ENCODE measurements at places on chromosomes 4 and X. TPM values are rescaled to one million over a fixed set of nuclear protein-coding genes. Genes with fewer than 3 reads are reported as not detected.

DNA sequence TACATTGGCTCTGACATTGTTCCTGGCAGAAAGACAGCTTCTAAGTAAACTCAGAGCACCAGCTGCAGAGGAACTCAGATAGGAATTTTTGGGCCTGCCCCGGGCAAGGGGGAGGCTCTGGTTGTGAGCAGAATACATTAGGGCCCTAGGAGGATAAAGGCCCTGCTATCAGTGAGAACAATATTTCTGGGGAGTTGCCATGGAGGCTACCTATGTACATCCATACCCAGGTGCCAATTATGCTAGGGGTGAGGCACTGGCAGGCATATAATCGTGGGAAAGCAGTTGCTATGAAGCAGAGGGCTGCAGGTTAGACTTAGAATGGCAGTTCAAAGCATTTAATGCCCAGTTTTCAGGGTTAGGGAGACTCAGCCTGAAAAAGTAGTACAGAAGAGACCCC, 273.5 kb upstream of the EDA2R start:
- no peak for DNase-seq

DNA sequence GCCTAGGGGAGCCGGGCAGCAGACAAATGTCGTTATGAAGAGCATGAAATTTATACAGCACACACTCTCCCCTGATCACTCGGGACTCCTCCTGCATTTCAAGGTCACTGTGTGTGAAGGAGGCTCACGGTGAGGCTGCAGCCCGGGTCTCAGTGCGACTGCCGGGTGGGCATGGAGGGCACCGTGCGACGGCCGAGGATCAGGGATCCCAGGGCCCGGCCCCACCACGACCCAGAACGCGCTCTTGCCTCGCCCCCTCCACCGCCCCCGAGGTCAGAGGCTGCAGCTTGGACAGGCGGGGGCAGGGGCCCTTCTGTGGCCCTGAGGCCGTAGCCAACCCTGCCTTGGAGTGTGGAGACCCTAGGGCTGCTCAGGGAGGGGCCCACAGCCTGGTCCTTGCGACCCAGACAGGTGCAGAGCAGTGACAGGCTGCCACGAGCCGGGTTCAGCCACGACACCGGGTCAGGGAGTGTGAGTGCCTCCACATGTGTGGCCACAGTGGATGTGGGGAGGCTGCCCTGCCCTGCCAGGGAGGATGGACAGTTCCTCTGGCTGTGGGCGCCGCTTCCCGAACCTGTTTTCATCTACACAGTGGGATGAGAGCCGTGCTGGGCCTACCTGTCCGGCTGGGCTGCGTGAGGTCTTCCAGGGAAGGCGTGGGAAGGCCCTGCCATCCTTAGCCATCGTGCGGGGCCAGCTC, 89.3 kb upstream of the NKX1-1 start:
- no peak for DNase-seq

GRCh38 chrX:111164728-111165127, 68.7 kb downstream of the PAK3 start:
- DNase-seq, result peak; percentile 0

DNA sequence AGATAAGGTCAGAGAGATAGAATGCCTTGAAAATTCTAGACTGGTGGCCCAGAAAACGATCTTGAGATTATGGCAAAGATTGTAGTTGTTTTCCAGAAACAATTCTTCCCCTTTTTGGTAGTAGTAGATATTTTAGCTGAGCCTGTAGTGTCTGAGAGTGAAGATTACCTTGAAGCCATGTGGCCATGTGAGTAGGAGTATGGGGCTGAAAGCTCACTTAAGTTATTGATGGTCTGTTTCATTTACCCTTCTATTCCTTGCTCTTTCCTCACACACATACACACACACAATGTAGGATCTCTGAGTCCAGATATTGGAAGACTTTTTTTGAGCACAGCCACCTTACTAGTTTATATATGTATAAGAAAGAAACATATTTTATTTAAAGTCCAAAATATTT, 941.6 kb upstream of the GRID2 start:
- DNase-seq, result no peak

Gene TCEANC
- total RNA-seq, result 0.88 TPM

Gene MAOB
- not detected for total RNA-seq

Gene GC
- not detected for total RNA-seq

Gene PRDM5
- total RNA-seq, result 11.4 TPM

DNA sequence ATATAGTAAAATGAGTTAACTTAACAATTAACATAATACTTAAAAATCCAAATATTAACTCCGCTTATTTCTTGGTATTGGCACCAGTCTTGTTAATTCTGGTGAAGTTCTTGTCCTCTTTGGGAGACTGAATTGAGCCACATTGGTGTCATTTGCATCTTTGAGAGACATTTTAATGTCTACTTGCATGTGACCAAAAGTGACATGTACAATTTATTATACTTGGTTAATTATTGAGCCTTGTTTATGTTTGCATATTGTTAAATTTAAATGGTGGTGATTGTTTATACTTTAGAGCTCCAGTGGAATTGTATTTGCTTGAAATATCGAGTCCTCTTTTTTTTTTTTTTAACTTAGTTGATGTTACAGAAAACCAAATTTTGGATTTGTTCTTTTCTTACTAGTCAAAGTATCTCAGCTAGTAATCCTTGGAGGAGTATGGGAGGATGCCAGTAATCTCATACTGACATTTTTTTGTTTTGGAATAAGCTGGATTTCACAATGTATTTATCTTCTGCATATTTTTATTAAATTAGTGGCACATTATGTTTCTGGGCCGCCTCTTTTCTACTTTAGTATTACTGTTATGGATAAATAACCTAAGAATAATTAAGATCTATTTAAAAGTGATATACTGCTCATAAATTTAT, 3.9 kb downstream of the SPCS3 start:
- DNase-seq, result no peak

GRCh38 chr4:18051281-18051680, 29.7 kb upstream of the LCORL start:
- DNase-seq, result peak; percentile 54

DNA sequence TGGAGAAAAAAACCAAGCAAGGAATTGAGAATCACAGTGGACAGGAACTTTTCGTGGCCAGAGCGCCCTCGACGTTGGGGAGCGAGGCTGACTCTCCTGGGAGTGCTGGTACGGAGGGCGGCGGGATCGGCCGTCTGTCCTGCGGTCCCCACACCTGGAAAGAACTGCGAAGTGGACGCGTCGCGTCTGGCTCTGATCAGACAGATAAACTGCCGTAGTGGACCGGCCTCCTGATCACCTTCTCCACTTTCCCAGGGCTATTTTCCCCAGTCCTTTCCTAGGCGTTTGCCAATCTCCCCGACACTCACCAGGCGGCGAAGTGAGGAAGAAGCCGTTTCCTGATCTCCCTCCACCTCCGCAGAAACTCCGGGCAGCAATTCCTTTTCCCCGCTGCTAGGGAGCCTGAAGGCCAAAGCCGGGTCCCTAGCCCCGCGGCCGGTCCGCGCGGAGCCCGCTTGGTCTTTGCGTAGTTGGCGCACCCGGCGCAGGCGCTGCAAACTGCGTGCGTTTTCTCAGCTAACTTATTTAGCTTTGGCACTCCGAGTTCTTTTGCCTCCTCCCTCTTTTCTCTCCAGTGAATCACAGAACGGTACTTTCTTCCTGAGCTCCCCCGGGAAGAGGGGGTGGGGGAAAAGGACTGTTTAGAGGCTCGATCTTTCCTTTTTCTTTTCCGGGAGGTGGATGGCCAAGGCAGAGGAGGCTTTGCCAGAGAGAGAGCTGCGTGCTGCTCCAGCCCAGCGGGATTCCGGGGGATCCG, at the start of gene ARSJ:
TSS of gene ARSJ (minus strand) at position 500 of the 757 bp plus-strand sequence. CDS start 813 bp downstream, outside the sequence.
- peak; percentile 81 for DNase-seq

GRCh38 chrX:39169976-39170375, 368.7 kb downstream of the MID1IP1 start:
- DNase-seq, result no peak

Gene CXCL10
- total RNA-seq, result 0.78 TPM

- no peak for DNase-seq
Observed at GRCh38 chr4:99821918-99822503, 5.4 kb downstream of the DAPP1 start.

DNA sequence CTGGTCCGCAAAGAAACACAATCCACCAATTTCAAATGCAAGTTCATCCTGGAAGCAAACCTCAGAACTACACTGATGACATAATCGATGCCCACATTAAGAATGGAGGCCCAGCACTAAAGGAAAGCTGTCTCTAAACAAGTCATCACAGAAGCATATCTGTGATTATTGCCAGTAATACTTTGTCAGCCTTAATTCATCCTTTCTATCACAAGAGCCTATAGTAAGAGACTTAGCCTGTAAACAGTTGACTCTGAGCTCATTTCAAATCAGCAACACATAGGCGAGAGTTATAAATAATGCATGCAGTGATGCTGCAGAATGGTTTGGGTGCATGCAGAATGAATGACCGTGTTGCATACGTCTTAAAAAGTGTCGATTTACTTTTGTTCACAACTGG, 105.9 kb upstream of the ZFP42 start:
- no peak for DNase-seq

DNA sequence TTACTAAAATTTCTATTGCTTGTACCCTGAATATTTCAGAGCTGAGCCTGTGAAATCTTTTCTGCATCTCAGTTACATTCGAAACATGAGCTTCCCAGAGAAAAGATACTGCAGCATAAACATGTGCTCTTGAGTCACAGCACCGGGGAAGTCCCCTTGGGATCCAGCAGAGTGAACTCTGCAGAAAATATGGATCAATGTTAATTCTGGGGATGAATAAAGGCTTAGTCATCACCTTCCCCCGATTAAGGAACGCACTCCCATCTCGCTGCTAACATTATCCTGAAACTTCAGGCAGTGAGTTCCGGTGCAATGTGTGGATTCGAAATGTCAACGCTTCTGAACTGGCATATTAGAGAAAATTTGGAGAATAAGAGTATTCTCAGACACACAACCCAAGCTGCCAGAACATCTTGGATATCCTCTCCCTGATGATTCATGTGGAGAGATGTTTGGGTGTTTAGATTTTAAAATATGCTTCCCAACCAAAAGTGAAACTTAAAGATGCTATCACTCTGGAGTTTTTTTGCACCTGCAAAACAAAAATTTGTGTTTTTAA, 90.8 kb downstream of the IRF2 start:
- peak; percentile 89 for DNase-seq

Measured in RPMI7951 (cell line).